Esophagus muscularis mucosa (tissue), 4 donors: ENCODE measurements at places on chromosomes 12 and 14. TPM values are rescaled to one million over a fixed set of nuclear protein-coding genes. Genes with fewer than 3 reads are reported as not detected.

Gene CLSTN3
- 14.4 TPM for total RNA-seq

Gene TMEM179
- 4.2 TPM for total RNA-seq

Gene AQP6
- 0.11 TPM for total RNA-seq

Gene PSMA3
- total RNA-seq, result 91.9 TPM

Gene MIS18BP1
- total RNA-seq, result 13.2 TPM

Gene PTGES3
- total RNA-seq, result 118 TPM

Gene ZC2HC1C
- 4.3 TPM for total RNA-seq

- no peak for DNase-seq
Measured at GRCh38 chr12:68919581-68920239, 13.3 kb downstream of the CPM start.

GRCh38 chr12:95623554-95624170 is 72.4 kb upstream of the USP44 start:
- DNase-seq, result no peak

- DNase-seq, result no peak
Measured at GRCh38 chr12:80777587-80777986, 60.9 kb downstream of the MYF5 start.

DNA sequence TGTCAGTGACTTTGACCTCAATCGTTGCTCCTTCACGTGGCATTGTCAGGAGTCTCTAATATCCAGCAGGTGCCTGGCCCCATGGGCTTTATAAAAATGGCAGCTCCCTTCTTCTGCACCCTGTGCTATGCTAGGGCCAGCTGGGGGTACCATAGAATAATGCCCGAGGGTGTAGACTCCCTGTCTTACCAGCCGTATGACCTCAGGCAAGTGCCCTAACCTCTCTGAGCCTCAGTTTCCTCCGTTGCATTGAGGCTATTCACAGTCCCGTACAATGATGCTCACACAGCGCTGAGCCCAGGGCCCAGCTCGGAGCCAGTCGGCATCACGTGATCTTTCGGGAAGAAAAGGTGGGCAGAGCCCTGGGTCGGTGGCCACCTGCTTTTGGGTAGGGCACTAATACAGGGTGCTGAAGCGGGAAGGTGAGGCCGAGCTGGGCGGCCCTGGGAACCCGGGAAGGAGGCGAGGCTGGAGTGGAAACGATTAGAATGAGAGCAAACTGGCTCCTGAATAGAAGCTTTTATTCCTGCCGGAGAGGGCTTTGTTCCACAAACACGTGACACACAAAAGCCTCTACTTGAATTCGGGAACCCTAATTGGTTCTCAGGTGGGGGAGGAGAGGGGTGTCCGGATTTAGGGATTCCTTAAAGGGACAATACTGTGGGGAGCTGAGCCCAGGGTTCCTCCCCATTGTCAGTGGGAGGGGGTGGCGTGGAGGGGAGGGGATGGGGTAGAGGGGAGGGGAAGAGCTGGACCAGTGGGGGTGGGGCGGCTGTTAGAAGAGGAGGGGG is 19.9 kb upstream of the MSI1 start:
- no peak for DNase-seq

DNA sequence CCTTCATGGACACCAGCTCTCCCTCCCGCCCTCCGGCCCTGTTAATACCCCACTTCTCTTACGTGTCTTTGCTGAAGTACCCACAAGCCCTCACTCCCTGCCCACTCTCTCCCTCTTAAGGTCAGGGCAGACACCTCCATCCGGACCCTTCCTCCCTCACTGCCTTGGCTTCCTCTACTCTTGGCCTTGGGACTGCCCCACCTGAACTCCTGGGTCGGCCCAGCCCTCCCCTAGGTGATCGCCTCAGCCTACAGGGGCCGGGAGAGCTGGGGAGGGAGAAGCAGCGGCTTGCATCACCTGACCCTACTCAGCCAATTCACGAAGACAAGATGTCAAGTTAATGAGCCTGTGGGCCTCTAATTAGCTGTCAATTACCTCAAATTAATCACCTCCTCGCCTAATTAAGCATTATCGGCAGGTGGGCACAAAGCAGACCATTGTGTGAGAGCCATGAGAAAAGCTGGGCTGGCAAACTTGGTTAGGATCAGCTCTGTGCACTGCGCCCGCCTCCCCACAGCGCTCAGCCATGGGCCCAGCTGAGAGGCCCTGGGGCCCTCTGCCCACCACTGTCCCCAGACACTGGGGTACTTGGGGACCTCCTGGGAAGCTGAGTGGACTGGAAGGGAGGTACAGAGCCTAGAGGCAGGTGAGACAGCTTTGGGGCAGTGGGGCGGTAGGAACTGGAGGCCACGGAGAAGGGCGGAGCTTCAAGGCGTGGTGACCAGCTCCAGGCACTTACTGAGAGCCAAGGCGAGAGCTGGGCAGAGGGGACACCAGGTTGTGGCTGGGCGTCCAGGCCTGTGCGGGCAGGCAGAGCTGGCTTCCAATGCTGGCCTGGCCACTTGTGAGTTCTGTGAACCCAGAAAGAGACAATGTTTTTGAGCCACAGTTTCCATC is 25.1 kb upstream of the VSX2 start:
- DNase-seq, result no peak

DNA sequence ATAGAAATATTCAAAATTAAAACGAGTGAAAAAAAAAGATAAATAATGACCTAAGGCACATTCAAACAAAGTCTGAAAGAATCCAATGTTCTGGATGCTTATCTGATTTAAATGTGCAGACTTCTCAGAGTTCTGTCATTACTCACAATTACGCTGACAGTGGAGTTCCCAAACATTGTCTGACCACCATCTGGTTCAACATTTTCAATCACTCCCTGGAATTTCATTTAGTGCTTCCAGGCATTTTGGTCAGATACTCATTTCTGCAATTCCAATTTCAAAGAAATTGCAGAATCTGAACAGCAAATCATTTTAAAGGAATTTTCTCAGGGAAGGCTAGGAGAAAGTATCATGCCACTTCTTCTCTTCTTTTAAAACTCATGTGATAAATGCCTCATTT is 398.2 kb upstream of the PDE3A start:
- DNase-seq, result no peak

GRCh38 chr12:14558473-14558959 is 9.2 kb downstream of the PLBD1 start:
- peak; percentile 7 for DNase-seq

GRCh38 chr12:127383281-127383680 is 883.7 kb upstream of the TMEM132C start:
- no peak for DNase-seq

GRCh38 chr14:38053666-38054065 is 154.0 kb upstream of the SSTR1 start:
- DNase-seq, result no peak
